ENCODE measurements at places on chromosomes 2 and 18.

DNA sequence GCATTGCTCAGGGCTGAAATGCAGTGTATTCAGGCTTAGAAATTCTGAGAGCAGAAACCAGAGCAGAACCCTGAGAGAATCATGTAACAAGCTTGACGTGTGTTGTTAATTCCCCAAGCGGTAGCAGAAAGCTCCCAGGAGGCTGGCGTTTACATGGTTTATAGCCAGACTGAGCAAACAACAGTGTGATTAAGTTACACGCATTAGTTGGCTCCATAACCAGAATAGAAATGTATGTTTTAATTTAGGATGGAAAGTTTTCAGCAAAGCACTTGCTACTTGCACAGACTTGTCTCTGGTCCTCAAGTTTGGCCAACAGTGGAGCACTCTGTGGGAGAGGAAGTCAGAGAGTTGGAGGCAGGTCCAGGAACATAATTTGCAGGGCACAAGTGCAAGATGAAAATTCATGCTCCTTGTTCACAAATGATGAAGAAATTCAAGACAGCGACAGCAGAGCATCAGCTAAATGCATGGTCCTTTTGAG lies 69.3 kb downstream of the MAPK4 start:
- no peak for DNase-seq

DNA sequence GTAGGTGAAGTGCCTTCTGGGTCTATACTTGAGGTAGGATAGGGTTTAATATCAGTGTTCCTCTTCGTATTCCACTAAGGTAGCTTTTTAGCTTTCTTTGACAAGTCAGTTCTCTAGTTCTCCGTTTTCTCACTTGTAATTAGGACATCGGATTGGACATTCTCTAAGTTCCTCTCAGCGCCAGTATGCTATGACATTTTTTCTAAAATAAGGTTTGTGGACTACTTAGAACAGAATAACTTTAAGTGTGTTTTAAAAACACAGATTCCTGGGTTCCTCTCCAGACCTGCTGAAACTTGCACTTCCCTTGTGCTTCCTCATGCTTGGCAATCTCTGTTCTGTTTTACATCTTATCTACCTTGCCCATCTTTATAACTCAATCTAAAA lies 69.3 kb upstream of the YWHAQ start:
- no peak for DNase-seq

GRCh38 chr2:216702756-216703155 lies 7.4 kb upstream of the IGFBP5 start:
- DNase-seq: no peak

- no peak for DNase-seq
Observed at GRCh38 chr18:2411381-2411960, 159.8 kb downstream of the METTL4 start.

GRCh38 chr18:48374423-48375149 lies 34.6 kb downstream of the ZBTB7C start:
- no peak for DNase-seq

DNA sequence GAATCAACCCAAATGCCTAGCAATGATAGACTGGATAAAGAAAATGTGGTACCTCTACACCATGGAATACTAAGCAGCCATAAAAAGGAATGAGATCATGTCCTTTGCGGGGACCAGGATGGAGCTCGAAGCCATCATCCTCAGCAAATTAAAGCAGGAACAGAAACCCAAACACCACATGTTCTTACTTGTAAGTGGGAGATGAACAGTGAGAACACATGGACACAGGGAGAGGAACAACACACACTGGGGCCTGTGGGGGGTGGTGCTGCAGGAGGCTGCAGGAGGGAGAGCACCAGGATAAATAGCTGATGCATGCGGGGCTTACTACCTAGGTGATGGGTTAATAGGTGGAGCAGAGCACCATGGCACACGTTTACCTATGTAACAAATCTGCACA lies 8.4 kb upstream of the PID1 start:
- no peak for DNase-seq

DNA sequence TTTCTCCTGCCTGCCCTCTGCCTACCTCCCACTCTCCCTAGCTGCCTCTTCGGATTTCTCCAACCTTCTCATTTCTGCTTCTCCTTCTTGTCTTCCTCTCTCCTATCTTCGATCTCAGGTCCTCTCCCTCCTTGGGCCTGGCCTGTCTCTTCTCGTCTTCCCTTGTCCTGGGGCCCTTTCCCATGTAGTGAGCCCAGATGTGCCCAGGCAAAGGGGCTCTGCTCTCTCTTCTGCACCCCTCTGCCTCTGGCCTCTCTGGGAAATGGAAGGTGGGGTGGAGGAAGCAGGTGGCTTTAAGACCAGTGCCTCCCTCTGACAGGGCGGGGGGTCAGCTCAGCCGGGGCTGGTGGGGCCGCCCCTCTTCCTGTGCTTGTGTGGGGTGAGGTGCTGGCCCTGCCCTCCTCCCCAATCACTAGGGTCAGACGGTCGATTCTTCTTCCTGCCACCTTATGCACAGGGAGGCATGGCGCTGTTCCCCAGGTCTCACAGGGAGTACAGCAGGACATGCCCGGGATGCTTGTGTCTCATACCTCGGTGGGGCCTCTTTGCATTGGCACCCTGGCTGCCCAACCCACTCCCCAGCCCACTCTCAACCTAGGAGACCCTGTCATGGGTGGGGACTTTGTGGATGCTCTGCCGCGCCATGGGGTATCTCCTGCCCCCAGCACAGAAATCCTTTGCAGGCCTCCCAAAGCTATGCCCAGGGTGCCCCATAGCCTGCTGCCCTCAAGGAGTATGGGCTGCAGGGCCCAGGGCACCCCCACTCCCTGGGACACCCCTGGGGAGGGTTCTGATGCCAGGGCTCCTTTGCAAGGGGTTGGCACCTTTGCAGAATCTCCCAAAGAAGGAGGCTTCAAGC lies 213.8 kb upstream of the HAAO start:
- no peak for DNase-seq

DNA sequence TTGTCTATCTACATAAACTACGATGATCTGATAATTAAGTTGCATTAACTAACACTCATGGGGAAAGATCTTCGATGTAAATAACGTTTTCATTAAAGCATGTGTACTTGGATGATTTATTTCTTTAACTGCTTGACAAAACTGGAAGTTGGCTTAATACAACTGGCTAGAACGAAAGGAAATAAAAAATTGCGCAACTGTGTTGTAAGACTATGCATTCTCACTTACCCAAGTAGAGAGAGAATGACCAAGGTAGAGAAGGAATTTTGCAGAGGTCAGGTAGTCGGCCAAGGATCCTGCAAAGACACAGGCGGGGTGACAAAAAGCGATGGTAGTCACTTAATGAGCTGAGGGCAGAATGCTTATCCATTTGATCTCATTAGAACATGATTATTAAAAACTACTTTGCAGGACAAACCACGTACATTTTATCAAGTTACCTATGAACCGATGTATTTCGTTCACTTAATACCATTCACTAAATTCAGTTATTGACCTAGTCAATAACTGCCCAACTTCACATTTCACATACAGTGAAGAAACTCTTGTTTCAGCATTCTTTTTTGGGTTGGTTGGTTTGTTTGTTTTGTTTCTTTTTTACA lies 900 bp downstream of the SLC40A1 start:
- DNase-seq: no peak

DNA sequence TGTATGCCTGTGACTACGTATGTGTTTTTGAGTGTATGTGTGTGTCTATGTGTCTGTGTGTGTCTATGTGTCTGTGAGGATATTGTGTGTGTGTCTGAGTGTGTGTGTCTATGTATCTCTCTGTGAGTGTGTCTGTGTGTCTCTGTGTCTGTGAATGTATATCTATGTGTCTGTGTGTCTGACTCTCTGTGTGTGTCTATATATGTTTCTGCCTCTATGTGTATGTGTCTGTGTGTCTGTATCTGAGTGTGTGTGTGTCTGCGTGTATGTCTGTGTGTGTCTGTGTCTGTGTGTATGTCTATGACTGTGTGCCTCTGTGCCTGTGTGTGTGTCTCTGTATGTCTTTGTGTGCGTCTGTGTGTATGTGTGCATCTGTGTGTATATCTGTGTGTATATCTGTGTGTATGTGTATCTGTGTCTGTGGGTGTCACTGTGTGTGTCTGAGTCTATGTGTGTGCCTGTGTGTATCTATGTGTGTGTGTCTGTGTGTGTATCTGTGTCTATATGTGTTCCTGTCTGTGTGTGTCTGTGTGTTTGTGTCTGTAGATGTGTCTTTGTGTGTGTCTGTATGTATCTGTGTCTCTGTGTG lies 172.7 kb downstream of the MYCN start:
- no peak for DNase-seq

- DNase-seq: no peak
Observed at GRCh38 chr2:152558158-152558984, 158.9 kb downstream of the PRPF40A start.

- DNase-seq: no peak
Observed at GRCh38 chr18:10235661-10235952, 218.8 kb upstream of the APCDD1 start.

DNA sequence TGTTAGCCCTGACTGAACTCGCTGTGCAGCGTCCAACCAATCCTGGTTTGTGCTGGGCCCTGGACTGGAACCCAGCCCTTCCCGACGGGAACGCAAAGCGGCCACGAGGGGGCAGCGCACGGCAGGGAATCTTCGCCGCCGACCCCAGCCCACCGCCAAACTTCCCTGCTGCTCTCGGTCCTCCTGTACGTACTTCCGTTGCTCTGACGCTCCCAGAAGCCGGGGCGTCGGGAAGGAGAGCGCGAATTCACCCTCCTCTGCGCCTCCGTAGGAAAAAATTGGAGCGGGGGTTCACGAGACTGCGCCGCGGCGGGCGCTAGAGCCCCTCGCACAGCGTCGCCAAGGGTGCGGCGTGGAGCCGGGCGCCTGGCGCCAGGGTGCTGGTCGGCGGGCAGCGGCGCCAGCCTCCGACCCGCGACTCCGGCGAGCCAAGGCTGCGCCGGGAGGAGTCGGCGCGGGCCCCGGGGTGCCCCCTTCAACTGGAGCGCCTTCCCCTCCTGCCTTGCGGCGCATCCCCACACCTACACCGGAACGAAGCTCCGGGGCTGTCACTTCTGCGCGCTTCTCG lies 873 bp upstream of the SH3RF3 start:
- DNase-seq: no peak

GRCh38 chr2:8693157-8693821 lies 11.4 kb downstream of the ID2 start:
- no peak for DNase-seq

- DNase-seq: no peak
Observed at GRCh38 chr2:124480958-124481357, 455.9 kb downstream of the CNTNAP5 start.

GRCh38 chr2:85016446-85016845 lies 45.5 kb downstream of the KCMF1 start:
- DNase-seq: no peak

- no peak for DNase-seq
Observed at GRCh38 chr2:45778720-45779171, 127.3 kb downstream of the PRKCE start.

DNA sequence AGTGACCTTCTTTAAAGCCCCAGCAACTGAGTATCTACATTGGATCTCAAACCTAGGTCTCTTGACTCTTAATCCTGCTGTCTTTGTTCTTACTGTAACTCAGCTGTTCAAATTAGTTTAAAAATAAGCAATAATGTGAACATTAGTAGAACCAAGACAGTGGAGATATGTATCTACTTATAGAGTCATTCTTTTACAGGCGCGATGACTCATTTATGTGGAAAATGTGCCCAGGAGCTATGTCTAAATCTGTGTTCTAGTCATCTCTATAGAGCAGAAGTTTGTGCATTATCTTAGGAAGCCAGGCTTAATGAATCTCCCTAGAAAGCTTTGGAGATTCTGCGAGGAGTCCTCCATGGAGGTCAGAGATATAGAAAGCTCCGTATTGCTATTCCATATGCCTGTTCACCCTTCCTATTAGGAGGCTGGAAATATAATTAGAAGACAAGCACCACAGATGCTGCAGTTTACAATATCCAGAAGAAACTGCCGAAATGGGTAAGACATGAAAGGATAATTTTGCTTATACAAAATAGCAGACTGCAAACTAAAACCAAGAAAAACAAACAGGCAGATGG lies 211.6 kb downstream of the TRIB2 start:
- no peak for DNase-seq

- DNase-seq: no peak
Observed at GRCh38 chr2:134109725-134110124, 144.1 kb upstream of the MGAT5 start.

GRCh38 chr2:54578648-54579045 lies 122.5 kb downstream of the SPTBN1 start:
- no peak for DNase-seq

DNA sequence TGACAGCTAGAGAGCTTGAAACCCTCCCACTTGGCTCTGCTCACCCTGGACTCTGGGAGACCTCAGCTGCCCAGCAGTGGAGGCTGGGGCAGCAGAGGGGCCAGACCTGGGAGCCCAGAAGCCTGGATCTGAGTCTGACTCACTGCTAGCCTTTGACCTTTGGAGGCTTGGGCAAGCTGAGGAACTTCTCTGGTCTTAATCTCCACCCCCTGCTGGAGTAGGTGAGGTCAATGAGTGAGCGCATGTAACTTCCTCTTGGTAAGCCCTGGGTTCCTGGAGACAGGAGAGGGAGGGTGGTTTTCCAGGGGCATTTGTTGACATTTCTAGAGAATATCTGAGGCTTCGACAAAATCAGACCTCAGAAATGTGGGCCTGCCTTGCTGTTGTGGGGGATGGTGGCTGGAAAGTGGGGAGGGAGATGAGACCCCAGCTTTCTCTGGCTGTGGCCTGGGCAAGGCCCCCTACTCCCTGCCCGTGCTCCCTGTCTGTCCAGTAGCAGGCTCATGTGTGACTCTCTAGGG lies 73.0 kb upstream of the YWHAQ start:
- no peak for DNase-seq

DNA sequence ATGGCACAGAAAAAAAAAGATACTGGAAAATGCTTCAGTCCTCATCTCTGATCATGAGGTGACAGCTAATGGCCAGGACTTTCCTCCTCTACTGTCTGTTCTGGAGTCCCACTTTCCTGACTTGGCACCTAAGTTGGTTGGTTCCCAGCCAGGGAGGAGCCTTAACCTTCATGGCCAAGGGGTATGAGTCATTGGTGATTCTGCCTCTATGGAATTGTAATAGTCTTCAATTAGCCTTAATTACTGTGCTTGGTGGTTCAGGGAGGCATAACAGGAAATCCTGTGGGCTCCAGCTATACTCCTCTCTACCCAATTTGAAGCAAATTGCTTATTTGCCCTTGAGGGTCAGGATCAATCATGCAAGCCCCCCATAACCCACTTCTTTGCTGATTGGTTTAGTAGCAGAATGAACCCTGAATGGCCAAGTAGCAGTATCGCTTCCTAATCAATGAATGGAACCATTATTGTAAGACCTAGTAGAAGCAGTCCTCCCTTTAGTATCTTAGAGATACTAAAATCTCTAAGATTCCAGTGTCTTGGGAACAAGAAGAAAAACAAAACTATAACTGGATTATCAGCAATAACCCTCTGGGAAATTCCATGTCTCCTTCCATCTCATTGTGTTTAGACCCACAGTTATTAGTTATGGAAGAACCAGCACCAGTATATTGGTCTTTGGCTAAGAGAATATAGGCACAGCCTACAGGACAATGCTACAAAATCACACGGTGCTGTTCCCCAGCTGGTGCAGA lies 109.0 kb downstream of the COL6A3 start:
- no peak for DNase-seq

DNA sequence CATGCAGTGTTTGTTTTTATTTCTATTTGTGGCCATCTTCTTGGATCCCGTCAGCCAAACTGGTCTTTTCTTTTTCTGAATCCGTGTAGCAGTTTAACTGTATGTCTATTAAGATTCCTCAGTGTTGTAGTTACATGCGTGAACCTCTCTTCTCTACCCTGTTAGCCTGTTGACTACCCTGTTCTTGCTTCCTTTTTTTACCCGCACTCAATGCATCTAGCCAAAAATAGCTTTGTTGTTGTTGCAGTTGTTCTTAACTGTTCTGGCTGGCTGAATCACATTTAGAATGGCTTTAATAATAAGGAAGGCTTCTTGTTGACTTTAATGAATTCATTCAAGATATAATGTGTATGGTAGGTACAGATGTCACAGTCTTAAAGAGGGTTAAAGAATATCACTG lies 137.1 kb downstream of the LCLAT1 start:
- DNase-seq: no peak

All from breast epithelium (tissue), 4 donors.